Heart left ventricle (tissue), 16 donors: ENCODE measurements at places on chromosomes 3 and 15. TPM values are rescaled to one million over a fixed set of nuclear protein-coding genes. Genes with fewer than 3 reads are reported as not detected.

Gene CACNA2D3
- total RNA-seq, result 23.0 TPM

Gene ROPN1
- not detected for total RNA-seq

DNA sequence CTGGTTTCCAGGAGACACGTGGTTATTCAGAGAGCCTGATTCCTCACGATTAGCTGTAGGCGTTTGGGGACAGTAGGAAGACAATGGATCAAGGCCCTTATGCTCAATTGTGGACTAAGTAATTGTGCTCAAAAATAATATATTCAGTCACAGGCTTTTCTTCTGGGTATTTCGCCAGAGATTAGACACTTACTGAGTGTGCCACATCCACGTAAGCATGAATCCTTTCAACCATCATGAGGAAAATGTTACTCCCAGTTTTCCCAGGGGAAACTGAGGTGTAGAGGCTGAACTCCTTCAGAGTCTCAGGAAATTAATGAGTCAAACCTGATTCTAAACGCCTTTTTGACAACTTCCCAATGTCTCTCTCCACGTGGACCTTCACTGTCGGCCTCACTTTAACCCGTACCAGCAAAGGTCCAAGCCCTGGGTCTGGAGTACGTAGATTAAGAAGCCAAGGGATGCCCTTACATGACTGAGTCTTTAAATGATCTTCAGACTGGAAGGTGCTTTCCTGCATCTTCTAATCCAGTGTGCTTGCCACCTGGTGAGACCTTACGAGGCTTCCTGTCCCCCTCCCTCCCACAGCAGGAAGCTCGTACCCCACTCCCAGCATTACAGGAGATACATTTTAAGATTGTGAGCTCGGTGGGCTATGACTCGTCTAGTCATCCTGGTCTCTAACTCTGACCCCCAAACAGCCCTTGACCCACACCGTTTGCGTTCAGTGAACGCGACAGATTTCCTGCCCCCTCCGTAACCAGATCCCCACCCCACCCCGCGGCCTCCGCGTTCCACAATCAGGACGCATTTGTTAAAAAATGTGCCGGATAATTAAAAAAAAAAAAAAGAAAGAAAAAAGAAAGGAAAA lies 1.7 kb downstream of the PKM start:
- DNase-seq, result no peak

- DNase-seq, result no peak
These were observed 181.4 kb upstream of the UBE2E1 start for GRCh38 chr3:23624305-23624704.

- no peak for DNase-seq
These were observed 28.4 kb downstream of the ANKRD28 start for GRCh38 chr3:15769256-15769915.

DNA sequence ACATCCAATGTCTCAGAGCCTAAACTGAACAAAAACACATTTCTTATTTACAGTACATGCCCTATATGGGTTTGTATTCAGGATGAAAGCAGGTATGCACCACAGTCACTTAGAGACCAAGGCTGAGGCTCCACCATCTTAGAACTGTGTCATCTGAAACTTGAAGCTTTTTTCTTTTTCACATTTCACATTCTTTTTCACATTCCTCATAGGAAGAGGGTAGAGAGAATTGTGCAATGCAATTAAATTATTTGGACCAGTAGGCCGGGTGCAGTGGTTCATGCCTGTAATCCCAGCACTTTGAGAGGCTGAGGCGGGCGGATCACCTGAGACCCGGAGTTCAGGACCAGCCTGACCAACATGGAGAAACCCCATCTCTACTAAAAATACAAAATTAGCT lies 591.0 kb downstream of the MECOM start:
- no peak for DNase-seq

DNA sequence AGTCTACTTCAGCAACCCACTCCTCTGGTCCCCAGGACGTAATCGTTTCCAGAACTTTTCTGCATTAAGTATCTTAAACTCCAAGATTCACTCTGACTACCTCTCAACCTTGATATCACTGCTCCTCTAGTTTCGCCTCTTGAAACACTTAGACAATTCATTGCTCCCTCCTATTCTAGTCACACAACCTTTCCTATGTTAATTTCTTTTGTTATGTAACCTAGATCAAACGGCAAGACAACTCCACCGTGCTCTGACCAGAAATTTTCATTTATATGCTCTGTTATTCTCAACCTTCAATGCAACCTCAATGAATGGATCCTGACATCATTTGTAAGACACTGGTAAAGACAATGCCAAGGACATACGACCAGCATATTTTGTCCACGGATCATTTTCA lies 71.3 kb downstream of the CADM2 start:
- no peak for DNase-seq

- no peak for DNase-seq
These were observed 32.5 kb upstream of the LCTL start for GRCh38 chr15:66598095-66598815.

DNA sequence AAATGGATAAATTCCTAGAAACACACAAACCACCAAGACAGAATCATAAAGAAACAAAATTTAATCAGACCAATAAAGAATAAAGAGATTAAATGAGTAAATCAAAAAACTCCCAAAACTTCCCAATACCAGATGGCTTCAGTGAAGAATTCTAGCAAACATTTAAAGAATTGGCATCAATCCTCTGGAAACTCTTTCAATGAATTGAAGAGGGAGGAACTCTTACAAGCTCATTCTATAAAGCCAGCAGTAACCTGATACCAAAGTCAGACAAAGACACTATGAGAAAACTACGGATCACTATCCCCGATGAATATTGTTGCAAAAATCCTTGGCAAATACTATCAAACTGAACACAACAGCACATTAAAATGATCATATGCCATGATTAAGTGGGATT lies 81.9 kb upstream of the SLCO2A1 start:
- no peak for DNase-seq

GRCh38 chr3:11507719-11508118 lies 136.0 kb downstream of the VGLL4 start:
- no peak for DNase-seq
